Glutamatergic neuron (in vitro differentiated cells): ENCODE measurements at places on chromosomes 1 and 21. TPM values are rescaled to one million over a fixed set of nuclear protein-coding genes. Genes with fewer than 3 reads are reported as not detected.

GRCh38 chr1:150944856-150945255, 18.7 kb downstream of the SETDB1 start:
- DNase-seq = no peak

DNA sequence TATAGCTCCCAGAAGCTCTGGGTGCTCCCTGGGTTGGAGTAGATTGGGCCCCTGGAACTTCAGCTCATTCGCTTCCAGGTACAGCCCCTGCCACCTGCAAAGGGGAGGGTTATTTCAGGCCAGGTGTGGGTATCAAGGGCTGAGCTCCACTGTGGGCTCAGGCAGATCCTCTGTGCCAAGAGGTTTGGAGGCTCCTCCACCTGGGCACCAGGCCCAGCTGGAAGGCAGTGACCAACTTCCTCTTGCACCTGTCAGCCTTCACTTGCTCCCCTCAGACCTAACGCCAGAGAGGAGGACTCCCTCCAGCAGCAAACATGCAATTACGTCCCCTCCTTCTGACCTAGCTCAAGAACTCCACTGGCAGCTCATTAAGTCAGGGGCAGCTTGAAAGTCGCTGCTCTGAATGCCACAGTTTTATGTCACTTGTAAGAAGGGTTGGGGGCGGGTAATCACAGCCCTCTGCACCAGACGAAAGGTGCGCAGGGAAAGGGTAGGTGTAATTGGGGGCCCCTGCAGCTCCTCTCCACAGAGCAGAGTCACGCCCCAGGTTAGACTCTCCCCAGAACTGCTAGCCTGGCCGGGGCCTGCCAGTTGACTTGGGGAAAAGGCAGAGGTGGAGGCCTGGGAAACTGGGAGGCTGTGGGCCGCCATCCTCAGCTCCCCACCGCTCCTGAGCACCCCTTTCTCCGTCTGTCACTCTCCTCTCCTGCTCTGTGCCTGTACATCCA, 125.0 kb upstream of the TMPRSS2 start:
- DNase-seq = no peak

DNA sequence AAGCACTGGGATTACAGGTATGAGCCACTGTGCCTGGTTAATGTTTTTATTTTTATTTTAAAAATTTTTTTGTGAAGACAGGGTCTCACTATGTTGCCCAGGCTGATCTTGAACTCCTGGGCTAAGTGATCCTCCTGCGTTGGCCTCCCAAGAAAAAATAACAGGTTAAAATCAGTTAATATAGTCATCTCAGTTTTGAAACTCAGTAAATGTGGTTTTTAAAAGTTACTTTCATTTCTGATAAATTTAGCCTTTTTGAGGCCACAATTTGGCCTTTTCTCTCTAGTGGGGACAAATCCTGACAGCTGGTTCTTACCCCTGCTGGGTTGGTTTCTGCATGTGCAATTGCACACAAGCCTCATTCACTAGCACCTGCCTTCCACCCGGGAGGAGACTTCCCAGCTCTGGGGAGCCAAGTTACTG, 13.3 kb downstream of the PMF1 start:
- DNase-seq = no peak

- no peak for DNase-seq
Observed at GRCh38 chr1:240189386-240189989, 97.8 kb downstream of the FMN2 start.

- DNase-seq = no peak
Observed at GRCh38 chr1:65512967-65513780, 92.7 kb downstream of the LEPR start.

DNA sequence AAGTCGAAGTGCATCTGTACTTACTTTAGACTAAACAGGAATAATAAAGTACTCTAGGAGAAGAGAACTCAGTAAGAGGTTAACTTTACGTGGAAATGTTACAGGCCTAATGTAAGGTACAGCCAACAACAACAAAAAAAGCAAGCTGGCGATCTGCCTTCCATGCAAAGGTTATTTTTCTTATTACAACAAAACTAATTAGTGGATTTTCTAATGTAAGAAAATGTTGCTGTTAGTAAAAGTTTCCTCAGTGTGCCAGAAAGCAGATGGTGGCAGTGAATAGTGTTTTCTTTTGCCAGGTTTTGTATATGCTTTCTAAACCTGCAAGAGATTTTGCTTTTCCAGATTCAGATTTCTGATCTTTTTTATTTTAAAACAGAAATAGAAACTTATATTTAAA, 179.2 kb downstream of the NFIA start:
- DNase-seq = no peak

GRCh38 chr21:36038701-36039497, 21.4 kb downstream of the SETD4 start:
- no peak for DNase-seq

DNA sequence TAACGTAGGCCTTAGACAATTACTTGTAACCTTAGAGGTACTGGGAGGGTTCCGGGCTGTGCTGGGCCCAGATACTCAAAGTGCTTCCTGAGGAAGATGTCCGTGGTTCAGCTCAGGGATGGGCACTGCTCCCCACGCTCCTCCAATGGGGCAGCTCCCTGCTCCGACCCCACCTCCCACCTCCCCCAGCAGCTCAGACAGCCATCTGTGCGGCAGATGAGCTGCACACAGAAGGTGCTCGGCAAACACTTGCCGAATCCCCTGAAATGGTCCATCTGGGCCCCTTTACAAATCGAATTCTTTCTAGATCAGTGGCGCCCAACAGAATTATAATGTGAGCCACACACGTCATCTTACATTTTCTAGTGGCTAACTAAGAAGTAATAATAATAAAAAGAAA, 242.4 kb upstream of the RAB4A start:
- DNase-seq = peak; percentile 92

DNA sequence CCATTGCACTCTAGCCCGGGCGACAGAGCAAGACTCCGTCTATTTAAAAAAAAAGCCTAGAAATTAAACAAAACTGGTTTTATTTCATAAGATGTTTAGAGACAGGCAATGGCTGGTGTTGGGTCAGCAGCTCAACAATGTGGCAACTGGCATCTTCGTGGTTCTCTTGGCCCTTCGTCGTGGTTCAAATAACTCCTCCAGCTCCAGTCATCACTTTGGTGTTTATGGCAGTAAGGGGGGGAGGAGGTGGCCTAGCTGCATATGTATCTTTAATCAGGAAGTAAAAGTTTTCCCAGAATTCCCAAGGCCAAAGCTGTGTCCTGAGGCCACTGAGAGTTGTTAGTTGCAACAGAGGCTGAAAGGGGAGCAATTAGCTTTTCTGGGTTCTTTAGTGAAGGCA, 13.0 kb upstream of the LTN1 start:
- DNase-seq = no peak

DNA sequence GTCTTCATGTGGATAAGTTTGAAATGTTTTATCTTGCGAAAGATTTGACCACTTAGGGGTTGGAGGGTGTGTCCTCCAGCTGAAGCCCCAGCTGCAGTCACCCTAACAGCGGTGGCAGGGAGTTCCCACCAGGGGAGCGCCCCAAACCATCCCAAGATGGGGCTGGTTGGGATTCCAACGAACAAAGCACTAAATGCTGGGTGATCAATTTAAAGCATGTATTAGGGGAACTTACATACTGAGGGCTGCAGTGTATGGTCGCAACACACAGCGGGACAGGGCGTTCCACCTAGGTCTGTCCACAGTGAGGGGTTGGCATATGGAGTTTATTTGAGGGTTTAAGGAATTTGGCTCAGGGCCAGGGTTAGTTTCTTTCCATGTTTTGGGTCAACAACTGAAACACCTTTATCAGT, 26.3 kb downstream of the SLC37A1 start:
- DNase-seq = peak; percentile 50

GRCh38 chr1:21165646-21166045, 11.1 kb downstream of the EIF4G3 start:
- DNase-seq = no peak

- no peak for DNase-seq
Observed at GRCh38 chr1:173300061-173301044, 93.2 kb upstream of the TNFSF4 start.

DNA sequence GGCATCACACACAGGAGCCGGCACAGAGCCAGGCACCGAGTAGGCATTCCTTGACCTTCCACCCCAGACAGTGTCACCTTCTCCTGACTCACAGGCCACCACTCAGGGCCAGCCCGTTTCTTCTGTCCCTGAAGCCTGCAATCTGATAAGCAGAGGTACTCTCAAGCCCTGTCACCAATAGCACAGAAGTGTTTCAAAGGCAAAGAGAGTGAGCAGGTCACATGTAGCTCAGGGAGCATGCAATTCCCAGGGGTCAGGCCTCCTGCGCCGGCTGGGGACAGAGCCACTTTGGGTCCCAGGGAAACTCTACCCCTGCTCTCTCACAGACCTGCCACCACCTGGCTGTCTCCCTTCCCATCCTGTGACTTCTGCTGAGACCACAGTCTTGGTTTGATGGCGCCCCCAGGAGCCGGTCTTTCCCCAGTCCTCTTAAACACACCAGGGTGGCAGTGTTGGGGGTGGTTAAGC, 13.2 kb downstream of the CAPN9 start:
- no peak for DNase-seq

GRCh38 chr1:186871784-186872183, 43.0 kb downstream of the PLA2G4A start:
- DNase-seq = no peak

GRCh38 chr1:5477716-5478115, 514.5 kb downstream of the NPHP4 start:
- DNase-seq = no peak

- no peak for DNase-seq
Observed at GRCh38 chr1:116693759-116694480, 26.4 kb upstream of the IGSF3 start.

GRCh38 chr1:89104687-89105086, 21.2 kb downstream of the GBP2 start:
- no peak for DNase-seq

DNA sequence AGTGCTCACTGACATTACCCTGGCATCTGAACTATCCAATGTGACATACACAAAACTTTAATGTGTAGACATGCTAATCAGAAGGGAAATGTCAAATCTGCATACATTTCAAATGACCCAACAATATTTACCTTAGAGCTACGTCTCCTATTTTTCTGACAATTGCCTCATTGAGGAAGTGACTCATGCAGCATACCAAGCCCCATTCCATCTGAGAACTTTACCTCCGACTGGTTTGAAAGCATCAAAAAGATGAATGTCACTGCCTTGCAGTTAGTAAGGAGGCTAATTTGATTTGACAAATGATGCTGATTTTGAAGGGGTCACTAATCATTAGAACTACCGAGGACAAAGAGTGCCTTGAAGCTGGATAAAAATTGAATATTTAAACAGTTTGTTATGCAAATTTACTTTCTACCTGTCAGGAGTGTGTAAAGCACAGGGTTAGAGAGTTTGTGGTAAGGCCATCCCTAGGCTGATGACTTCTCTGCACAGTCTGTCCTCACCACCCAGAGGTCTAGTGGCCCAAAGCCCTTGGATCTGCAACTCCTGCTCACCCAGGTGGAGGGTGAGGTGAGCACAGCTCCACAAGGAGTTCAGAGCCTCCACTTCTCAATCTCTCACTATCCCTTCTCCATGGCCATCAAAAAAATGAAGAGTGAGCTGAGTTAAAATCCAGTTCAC, 500.3 kb upstream of the C1orf87 start:
- DNase-seq = no peak

DNA sequence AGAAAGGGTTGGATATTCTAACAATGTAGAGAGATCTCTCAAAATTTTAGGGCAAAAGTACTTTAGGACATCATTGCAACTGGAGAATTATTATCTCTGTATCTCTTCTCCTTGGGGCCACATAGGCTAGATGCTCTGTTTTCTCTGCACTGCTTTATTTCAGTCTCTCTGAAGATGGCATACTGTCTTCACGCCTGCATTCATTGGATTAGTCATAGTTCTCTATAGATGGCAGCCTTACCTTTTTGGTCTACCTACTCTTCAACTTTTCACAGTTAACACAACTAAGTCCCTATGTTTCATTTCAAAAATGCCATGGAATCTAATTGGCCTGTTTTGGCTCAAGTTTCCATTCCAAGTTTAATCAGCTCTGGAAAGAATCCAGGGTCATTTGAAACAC, 1623.3 kb upstream of the B3GALT2 start:
- no peak for DNase-seq

- no peak for DNase-seq
Observed at GRCh38 chr1:15445390-15446122, 7.3 kb downstream of the CTRC start.

GRCh38 chr1:12275370-12275769, 45.5 kb downstream of the VPS13D start:
- DNase-seq = peak; percentile 72

DNA sequence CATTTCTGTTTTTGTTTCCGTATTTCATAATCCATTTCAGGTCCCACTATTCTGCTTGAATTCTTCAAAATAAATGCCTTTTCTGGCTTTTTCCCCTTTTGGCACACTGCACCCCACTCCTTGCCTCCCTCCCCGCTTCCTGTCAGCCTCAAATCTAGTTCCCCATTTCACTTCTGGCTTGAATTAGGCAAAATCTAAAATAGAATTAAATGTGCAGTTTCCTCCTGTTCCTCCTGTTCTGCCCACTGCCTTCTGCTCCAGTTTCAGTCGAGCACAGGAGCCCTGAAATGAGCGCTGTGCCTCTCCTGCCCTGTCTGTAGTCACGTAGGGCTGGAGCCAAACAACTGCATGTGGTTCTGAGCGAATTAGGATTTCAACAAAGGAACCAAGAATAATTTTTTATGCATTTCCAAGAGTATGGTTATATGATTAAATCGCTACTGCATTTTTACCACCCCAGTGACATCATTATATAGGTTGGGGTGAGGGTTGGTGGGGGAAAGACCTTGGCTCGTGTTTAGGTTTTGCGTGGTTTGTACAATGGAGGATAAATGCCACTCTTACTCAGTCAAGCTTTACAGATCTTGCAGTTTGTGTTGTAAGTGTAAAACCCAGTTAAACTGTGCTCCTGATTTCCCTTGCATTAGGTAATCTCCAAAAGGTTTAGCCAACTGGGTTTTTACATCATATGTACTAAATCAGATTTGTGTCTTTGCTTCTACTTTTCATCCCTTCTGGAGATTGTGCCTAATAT, 114.9 kb downstream of the VPS13D start:
- DNase-seq = no peak

- DNase-seq = peak; percentile 41
Observed at GRCh38 chr1:115829023-115829674, 11.8 kb downstream of the NHLH2 start.

DNA sequence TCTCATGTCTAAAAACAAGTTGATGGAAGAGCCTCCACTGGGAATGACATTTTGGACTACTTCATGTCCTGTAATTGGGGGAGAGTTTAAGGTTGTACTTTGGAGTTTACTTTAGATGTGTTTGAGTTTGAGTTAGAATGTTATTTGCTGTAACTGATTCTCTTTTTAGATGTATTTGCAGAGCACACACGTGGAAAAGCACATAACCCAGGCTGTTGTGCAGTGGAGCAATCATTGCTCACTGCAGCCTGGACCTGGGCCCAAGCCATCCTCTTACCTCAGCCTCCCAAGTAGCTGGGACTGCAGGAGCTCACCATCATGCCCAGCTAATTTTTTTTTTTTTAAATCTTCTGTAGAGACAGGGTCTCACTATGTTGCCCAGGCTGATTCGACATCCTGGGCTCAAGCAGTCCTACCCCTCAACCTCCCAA, 36.7 kb upstream of the SH3D21 start:
- no peak for DNase-seq

Gene IGSF5
- total RNA-seq = not detected

Gene PCNT
- 117 TPM for total RNA-seq

Gene PAQR6
- total RNA-seq = 10.8 TPM

Gene WASF2
- 47.0 TPM for total RNA-seq

Gene SFN
- total RNA-seq = 0.42 TPM

Gene BGLAP
- not detected for total RNA-seq

Gene CD1D
- 0.25 TPM for total RNA-seq

Gene CNTN2
- total RNA-seq = 208 TPM

Gene ESPN
- total RNA-seq = 25.7 TPM

Gene IGFN1
- 1.9 TPM for total RNA-seq

Gene TEDDM1
- not detected for total RNA-seq

Gene TMEM200B
- 5.8 TPM for total RNA-seq

Gene GJA4
- not detected for total RNA-seq

Gene ANKRD35
- 2.1 TPM for total RNA-seq
